ENCODE measurements at places on chromosomes 12 and 14.

DNA sequence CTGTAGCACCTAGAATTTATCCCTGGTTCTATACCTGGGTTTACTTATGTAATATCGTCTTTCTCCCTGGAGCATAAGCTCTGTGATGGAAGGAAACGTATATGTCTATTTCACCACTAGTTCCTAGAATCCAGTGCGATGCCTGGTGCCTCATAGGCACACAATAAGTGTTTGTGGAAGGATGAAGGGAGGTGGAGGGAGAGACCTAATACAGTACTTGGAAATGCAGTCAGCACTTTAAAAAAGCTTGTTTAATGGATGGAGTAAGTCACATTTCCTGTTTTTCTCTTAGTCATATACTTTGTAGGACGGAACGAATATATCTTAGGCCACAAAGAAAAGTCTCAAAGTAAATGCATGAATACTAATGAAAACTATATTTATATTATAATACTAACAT, 186.5 kb upstream of the HMGA2 start:
- no peak for DNase-seq

GRCh38 chr12:29867823-29868222, 84.1 kb upstream of the TMTC1 start:
- DNase-seq: no peak

- no peak for DNase-seq
Observed at GRCh38 chr12:86249851-86250250, 6.3 kb downstream of the MGAT4C start.

GRCh38 chr12:4117386-4118016, 156.1 kb upstream of the CCND2 start:
- no peak for DNase-seq

- DNase-seq: no peak
Observed at GRCh38 chr14:54722791-54723432, 156.0 kb downstream of the SAMD4A start.

DNA sequence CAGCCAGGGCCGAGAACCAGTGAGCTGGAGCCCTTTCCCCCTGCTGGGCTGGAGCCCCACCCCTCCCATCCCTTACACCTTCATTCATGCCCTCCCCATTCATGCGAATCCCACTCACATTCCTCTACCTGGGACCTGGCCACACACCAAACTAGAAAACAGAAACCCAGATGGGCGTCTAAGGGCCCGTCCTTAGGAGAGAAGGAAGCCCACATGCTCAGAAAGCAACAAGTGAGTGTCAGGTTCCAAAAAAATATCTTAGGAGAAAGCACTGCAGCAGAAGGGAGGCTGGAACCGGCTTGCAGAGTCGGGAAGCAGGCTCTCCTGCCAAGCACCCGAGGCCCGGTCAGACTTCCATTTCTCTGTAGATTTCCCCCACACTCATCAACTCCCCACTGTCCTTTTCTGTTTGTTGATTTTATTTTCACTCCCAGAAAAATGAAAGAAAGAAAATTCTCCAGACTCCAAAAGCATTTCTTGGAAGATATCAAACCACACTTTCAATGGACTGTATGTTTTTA, 13.6 kb downstream of the BCL11B start:
- no peak for DNase-seq

DNA sequence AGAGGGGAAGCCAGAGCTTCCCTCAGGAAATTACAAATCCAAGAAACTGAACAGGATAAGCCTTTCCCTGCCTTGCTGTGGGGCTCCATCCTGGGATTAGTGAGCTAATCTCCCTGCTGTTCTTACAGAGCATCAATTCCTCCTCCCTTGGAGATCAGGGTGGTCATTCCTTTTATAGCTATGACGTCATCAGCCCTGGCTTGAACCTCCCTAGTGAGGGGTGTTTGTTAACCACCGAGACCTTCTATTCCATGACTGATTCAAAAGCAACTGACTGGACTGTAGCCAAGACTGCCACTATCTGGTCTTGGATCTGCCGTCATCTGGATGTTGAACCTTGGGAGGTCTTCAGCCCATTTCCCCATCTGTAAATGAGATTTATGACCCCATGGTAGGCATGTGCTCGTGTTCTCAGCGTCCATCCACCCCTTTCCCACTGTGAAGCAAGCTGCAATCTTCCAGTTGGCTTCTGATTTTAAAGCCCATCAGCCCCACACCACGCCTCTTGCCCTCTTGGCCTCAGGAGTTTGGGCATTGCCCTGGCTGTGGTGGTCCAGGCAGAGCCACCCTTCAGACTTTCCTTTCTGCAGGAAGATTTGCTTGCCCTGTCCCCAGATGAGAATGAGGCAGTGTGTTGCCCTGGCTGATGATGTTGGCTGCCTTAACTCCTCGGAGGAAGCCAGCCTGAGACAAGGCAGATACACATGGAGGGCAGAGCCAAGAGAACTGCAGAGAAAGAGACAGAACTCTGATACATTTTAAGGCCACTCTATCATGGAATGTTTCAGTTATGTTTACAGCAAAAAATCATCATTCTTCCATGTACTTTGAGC, 59.6 kb upstream of the ACTN1 start:
- DNase-seq: no peak
